ENCODE measurements at places on chromosomes 2 and 18.

GRCh38 chr2:159186462-159186861 lies 100.0 kb downstream of the WDSUB1 start:
- no peak for DNase-seq

GRCh38 chr2:75053484-75054112 lies 95.2 kb downstream of the POLE4 start:
- DNase-seq, result peak; percentile 52

- DNase-seq, result no peak
Observed at GRCh38 chr2:104049438-104049837, 804.5 kb upstream of the POU3F3 start.

DNA sequence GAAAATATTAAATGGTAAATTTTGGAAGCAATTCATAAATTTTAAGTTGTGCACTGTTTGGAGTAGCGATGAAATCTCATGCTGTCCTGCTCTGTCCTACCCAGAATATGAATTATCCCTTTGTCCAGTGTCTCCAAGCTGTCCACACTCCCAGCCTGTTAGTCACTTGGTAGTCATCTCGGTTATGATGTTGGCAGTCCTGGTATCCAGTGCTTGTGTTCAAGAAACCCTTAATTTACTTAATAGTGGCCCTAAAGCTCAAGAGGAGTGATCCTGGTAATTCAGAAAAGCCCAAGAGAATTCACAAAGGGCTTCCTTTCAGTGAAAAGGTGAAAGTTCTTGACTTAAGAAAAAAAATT lies 71.8 kb upstream of the STAM2 start:
- no peak for DNase-seq

GRCh38 chr2:23639406-23639982 lies 254.5 kb downstream of the KLHL29 start:
- DNase-seq, result no peak

DNA sequence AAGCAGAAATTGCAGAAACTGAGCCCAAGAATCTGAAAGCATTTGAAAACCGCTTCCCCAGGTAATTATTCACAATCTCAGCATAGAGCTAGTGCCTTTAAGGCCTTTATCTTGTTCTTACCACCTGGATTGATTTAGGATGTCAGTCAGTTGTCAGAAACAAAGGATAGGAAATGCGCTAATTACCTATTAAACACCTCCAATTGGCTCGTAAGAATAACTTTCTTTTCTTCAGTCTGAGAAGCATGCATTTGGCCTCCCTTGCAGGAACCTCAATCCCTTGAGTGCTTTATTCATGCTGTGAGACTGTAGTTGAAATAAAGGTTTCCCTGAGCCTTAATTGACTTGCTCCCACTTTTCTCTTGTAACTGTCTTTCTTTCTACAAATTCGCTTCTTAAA lies 400.3 kb upstream of the LRATD1 start:
- DNase-seq, result no peak
